Hematopoietic multipotent progenitor cell treated with erythropoietin and hydrocortisone succinate and interleukin-3 and kit ligand, for 17 days (in vitro differentiated cells): ENCODE measurements at places on chromosomes 12 and 14.
A peak's percentile ranks its signal among the peaks of the same experiment; 100 is the strongest.

- DNase-seq, result no peak
Measured at GRCh38 chr12:64791036-64791435, 31.8 kb upstream of the GNS start.

GRCh38 chr12:132125736-132126135 lies 18.4 kb downstream of the DDX51 start:
- DNase-seq, result no peak

DNA sequence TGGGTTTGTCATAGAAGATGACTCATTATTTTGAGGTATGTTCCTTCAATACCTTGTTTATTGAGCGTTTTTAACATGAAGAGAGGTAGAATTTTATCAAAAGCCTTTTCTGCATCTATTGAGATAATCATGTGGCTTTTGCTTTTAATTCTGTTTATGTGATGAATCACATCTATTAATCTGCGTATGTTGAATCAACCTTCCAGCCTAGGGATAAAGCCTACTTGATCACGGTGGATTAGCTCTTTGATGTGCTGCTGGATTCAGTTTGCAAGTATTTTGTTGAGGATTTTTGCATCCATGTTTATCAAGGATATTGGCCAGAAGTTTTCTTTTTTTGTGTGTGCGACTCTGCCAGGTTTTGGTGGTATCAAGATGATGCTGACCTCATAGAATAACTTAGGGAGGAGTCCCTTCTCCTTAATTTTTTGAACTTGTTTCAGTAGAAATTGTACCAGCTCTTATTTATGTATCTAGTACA lies 602.6 kb downstream of the SNAPC1 start:
- no peak for DNase-seq

GRCh38 chr14:67978749-67979148 lies 159.2 kb downstream of the RAD51B start:
- no peak for DNase-seq

DNA sequence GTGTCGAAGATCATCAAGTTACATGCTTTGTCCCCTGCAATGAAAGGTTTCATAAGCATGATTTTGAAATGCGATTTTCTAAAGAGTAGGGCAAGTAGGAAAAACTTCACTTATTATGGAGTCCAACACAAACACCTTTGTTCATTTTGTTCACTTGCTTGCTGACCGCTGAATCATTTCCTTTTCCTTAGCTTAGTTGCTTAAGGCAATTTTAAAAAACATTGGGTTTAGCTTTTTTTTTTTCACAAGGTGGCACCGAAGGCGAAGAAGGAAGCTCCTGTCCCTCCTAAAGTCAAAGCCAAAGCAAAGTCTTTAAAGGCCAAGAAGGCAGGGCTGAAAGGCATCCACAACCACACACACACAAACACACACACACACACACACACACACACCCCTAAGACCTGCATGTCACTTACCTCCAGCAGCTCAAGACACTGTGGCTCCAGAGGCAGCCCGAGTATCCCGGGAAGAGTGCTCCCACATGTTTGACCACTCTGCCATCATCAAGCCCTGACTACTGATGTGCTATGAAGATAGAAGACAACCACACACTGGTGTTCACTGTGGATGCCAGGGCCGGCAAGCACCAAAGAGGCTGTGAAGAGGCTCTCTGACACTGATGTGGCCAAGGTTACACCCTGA lies 11.4 kb downstream of the MANSC1 start:
- no peak for DNase-seq

- no peak for DNase-seq
Measured at GRCh38 chr14:65370801-65371248, 41.7 kb upstream of the FUT8 start.

DNA sequence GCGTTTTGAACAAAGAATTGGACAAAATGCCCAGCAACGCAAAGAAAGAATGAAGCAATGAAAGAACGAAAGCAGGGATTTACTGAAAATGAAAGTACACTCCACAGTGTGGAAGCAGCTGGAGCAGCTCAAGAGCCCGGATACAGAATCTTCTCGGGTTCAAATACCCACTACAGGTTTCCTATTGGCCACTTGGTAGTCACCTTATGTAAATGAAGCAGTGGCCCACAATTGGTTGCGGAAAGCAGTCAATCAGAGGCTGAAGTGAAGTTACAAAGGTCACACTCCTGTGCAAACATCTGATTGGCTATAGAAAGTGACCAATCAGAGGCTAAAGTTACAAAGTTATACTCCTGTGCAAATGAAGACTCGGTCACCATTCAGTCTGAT lies 15.0 kb upstream of the PPP1R13B start:
- DNase-seq, result no peak

GRCh38 chr14:68977718-68978171 lies 1.4 kb downstream of the ACTN1 start:
- no peak for DNase-seq

DNA sequence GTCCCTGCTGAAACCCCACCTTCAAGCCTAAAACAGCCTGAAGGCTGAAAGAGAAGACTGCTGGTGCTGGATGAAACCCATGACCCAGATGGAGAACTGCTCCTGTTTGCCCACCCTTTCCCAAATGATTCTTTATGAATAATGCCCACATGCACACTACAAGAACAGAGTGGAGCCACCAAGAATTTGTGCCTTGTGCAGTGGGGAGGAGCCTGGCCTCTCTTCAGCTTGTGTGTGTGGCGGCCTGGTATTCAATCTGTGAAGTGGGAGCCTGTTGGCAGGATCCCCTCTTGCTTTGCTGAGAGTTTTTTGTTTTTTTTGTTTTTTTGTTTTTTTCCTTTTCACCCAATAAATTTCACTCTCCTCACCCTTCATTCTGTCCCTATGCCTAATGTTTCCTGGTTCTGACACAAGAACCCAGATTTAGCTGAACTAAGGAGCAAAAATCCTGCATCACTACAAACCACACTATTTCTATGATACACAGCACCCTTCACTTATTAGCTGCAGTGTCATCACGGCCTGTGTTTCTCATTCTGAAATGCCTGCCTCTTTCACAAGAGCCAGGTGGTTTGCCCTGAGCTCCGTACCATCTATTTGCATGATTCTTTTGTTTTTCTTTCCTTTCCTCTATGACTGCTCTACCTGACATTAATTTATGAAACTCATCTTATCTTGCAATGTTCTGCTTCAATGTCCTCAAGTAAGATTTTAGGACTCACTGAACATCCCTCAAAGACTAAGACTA lies 585.5 kb upstream of the ATXN7L3B start:
- no peak for DNase-seq

DNA sequence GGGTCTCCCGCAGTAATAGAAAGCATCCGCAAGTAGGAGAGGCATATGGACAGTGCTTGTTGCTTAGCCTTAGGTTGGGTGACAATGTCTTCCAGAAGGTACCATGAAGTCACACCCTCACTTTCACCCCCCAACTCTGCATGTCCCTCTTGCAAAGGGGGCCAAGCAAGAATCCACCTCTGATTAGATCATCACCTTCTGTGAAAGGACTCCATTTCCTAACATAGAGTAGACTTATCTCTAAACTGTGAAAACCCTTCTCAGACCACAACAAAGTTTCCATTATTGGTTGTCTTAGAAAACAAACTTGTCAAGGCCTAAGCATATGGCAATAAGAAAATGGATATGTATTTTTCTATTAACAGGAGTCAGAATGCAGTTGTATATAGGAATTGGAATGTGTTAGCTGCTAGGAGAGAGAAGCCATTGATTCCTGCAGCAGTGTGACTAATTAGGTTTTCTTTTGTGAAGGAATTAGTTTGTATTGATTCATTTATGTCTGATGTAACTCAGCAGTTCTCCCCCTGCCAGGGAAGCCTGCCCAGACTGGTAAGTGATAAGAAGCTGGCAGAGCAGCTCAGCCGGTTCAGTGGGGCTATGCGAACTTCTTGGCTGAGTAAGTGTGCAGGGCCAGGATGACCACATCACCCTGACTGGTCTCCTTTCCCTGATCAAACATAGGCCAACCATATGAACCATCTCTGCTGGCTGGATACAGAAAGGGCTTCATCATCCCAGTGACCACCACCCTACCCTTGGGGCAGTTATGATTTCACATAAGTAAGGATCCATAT lies 107.3 kb upstream of the CCDC196 start:
- DNase-seq, result no peak

GRCh38 chr12:54160089-54160488 lies 28.7 kb downstream of the SMUG1 start:
- no peak for DNase-seq

DNA sequence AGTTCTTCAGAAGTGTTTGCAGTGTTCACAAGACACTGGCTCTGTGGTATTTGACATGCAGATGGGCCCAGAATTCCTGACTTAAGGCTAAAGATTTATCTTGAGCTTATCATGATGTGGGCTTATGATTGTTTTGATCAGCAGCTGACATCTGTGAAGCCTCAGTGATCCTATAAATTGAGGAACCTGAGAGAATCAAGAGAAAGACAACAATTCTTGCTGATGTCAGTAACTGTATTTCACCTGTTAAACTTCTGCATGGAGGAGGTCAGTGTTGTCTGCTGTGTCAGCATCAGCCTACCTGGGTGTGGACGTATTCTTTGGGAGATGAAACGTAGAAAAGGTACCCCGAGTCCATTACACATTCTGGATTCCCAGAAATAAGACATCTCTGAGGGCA lies 33.3 kb downstream of the TRAF3 start:
- no peak for DNase-seq

DNA sequence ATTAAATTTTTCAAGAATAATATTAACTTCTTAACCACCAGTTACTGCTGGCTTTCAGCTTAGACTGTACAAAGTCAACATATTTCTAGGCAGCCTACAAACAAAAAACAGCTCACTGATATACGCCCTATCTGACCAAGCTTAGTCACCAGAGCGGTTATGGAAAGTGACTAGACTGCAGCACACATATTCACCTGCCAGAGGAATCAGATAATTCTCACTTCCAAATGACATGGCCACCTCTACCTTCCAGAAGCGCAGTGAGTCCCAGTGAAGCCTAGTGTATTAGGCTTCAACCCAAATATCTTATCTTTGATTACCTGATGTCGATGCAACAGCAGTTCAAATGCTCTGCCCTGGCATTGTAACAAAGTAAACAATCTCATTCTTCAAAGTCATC lies 8.5 kb downstream of the STXBP6 start:
- DNase-seq, result no peak

GRCh38 chr12:63862187-63862968 lies 17.9 kb downstream of the SRGAP1 start:
- no peak for DNase-seq

- no peak for DNase-seq
Measured at GRCh38 chr12:24198936-24199671, 249.6 kb upstream of the SOX5 start.

DNA sequence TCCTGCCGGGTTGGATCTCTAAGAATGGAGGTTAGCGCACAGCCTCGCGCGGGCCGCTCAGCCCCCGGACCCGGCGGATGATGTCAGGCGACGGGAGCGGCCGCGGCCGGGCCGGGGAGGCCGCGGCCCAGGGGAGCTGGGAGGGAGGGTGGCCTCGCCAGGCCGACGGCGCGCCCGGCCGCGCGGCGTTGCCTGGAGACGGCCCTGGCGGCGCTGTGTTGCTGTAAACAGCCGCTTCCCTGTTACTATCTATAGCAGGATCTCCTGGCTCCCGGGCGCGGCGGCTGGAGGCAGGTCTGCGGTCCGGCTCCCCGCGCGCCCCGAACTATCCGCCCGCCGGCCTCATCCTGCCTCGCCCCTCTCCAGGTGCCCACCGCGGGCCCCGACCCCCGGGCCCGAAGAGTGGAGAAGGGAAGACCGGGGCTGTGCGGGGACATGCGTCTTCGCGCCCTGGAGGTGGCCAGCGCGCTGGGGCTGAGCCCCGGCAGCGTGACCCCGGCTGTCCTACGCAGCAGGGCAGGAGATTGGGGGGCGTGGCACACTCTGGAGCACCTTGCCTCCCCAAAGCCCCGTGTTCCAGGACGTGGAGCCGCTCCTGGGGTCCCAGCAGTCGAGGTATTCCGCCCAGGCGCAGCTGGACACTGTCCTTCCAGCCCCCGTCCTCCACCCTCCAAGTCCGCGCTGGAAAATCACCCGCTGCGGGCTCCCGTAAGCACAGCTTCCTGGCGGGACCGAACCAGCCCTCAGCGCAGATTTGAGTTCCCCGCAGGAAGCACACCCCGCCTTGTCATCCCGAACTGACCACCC lies 1.4 kb upstream of the FOS start:
- peak; percentile 90 for DNase-seq
